AG10803 (cell line): ENCODE measurements at places on chromosomes 2 and 18.

GRCh38 chr2:147548451-147548850, 296.4 kb upstream of the ACVR2A start:
- DNase-seq, result peak; percentile 42

GRCh38 chr2:39523308-39524044, 86.4 kb upstream of the MAP4K3 start:
- DNase-seq, result peak; percentile 92

DNA sequence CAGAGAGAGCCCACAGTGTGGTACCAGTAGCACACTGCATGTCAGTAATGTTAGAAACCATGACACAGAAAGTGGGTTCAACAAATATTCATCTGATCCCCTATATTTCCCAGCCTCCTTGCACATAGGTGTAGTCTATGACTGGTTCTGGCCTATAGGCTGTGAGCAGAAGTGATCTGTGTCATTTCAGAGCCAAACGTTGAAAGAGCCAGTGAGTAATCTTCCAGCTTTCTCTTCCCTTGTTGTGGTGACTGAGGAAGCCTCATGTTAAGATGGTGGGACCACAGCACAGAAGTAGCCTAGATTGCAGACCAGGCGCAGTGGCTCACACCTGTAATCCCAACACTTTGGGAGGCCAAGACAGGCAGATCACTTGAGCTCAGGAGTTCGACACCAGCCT, 4.1 kb downstream of the TMEM237 start:
- no peak for DNase-seq

GRCh38 chr2:217980036-217980435, 22.8 kb downstream of the TNS1 start:
- DNase-seq, result peak; percentile 23

DNA sequence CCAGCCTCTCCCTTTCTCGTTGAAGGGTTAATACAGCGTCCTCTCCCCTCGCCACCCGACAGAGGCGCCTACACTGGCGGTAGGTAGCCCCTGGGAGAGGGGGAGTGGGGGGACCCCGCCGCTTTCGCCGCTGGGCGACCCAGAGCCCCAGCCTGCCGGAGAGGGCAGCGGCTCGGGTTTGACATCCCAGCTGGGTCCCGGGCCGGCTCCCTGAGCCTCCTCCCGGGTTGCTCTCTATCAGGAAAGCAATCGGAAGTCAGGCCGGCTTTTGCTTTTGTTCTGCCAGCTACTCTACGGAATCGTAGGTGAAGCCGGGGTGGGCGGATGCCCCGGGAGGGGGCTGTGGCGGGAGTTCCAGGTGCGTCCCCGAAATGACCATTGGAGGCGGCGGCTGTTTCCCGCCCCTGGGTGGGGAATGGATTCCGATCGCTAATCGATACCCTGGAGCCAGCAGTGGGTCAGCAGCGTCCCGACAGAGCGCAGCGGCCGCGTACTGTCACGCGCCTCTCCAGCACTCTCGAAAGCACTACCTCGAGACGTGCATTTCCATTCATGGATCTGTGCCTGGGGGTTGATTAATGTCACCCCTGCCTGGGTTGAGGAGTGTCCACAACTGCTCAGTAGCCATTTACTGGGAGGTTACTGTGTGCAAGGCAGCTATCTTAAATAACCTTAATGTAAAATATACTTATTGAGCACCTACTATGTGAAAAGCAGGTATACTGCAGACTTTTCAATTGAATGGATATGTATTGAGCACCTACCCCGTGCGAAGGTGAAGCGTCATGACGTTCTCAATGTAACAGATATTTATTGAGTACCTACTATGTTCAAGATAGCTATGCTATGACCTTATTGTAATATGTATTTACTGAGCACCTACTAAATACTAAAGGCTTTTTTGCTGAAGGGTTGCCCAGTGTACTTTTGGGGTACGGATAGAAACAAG, 1.1 kb downstream of the MAPK4 start:
- DNase-seq, result no peak
